ENCODE measurements at places on chromosomes 1 and 21.

DNA sequence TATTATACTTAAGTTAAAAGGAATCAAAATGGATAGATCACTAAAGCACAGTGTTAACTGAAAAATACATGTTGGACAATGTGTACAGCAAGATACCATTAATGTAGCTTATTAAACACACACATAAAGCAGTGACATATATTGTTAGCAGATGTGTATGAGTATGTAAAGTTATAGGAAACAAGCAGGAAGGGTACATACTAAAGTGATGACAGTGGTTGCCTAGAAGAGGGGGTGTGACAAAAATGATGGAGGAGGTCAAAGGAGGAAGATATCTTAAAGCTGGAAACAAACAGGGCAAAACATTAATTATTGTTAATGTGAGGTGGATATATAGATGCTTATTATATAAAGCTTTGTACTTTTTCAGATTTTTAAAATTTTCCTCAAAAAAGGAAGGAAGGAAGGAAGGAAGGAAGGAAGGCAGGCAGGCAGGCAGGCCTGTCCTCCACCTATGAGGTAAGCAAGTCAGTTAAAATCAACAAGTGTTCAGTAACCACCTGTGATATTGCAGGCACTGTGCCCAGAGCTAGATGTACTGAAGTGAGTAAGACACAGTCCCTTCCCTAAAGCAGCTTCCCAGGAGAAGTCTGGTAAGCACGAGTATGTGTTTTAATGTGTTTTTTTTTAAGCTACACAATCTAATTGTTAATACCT, 252.9 kb upstream of the NR5A2 start:
- DNase-seq, result no peak

DNA sequence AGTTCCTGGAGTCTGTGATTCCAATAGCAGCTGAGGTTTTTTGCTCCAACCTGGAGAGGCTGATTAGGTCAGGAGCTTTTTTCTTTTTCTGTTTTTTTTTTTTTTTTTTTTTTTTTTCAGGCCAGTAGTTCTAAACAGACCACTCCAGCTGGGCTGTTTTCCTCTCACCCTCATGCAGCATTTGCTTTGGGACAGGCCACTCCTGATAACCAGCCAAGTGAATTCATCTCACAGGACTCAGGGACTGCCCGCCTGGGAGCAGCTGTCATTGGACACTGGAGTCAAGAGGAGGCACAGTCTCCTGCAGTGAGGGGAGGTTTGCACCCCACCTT, 22.9 kb downstream of the PLXNA2 start:
- no peak for DNase-seq

- DNase-seq, result no peak
These were observed 4.4 kb downstream of the HAX1 start for GRCh38 chr1:154276797-154277196.

DNA sequence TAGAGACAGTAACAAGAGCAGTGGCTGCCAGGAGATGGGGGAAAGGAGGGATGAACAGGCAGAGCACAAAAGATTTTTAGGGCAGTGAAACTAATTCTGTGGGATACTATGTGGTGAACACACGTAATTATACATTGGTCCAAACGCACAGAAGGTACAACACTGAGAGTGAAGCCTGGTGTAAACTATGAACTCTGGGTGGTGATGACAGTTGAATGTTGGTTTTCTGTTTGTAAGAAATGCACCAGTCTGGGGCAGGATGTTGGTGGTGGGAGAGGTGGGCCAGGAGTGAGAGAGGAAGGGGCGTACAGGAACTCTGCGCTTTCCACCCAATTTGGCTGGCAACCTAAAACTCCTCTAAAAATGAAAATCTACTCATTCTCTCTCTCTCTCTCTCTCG, 50.2 kb upstream of the TIAM1 start:
- DNase-seq, result no peak

DNA sequence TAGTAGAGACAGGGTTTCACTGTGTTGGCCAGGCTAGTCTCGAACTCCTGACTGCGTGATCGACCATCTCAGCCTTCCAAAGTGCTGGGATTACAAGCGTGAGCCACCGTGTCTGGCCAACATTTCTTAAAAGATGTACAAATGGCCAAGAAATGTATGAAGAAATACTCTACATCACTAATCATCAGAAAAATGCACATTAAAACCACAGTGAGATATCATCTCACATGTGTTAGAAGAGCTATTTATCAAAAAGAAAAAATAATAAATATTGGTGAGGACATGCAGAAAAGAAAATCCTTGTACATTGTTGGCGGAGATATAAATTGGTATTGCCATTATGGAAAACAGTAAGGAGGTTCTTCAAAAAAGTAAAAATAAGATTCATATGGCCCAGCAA, 33.6 kb upstream of the TNFSF18 start:
- DNase-seq, result no peak

DNA sequence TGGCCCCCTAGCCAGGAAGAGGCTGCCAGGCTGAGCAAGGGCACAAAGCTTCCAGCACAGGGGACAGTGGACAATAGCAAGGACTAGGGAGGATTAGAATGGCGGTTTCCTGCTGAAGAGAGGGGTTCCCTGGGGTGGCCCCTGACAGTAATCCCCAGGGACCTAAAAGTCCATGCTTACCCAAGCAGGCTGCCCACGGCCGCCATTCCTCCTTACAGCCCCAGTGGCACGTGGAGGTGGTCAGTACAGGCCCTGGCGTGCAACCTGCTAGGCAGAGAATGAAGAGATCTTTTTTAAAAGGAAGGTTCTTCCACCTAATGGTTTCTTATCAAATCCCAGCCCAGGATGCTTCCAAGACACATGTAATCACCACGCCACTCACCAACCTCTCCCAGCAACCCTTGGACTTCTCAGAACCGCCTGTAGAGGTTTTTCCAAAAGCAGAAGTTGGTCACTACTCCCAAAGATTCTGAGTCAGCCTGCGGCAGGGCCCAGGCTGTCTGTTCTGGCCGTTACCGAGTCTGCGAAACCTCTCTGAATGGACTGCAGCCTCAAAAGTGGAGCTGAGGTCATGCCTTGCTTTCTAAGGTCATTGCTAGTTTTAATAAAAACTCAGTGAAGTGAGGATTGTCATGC, 926 bp downstream of the MRPL55 start:
- DNase-seq, result no peak

GRCh38 chr1:52139817-52140540, 1.9 kb upstream of the ZFYVE9 start:
- DNase-seq, result no peak

Data from spinal cord (tissue), 10 donors.